Iris pigment epithelial cell (primary cell): ENCODE measurements at places on chromosomes 3 and 15.

GRCh38 chr3:160098926-160099626 lies 110.4 kb downstream of the IL12A start:
- no peak for DNase-seq

DNA sequence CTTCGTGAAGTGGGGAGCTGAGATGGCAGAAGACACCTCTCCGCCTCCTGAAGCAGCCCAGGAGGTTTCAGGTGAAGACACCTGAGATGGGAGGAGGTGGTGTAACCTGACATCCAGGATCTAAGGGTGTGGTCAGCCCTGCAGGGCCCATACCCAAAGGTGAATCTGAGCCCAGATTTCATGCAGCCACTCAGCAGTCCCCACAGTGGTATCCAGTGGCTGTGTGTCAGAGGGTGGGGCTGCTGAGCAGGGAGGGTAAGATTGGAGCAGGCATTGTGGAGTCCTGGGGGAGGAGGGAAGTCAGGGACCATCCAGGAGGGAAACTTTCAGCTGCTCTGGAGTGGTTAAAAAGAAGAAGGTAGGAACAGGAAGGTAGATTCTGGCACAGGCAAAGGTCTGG lies 46.0 kb upstream of the SMAD6 start:
- DNase-seq, result no peak

DNA sequence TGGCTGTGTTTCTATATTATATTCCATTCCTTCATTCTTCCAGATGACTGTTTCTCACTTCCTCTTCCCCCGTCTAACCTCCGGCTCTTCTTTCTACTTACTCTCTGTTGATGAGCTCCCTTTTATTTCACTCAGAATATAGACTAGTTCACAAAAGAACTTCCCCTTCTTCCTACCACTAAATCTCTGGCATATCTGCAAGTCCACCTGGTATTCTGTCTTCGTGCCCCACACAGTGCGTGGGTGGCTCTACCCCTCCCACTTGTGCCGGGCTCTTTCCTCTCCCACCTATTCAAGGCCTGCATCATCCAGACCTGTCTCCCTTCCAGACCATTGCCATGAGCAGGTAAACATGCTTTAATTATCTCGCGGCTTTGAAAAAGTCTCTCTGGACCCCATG lies 73.0 kb downstream of the SCN10A start:
- no peak for DNase-seq

- DNase-seq, result no peak
These were observed 98.8 kb downstream of the ARPP21 start for GRCh38 chr3:35737934-35738706.

DNA sequence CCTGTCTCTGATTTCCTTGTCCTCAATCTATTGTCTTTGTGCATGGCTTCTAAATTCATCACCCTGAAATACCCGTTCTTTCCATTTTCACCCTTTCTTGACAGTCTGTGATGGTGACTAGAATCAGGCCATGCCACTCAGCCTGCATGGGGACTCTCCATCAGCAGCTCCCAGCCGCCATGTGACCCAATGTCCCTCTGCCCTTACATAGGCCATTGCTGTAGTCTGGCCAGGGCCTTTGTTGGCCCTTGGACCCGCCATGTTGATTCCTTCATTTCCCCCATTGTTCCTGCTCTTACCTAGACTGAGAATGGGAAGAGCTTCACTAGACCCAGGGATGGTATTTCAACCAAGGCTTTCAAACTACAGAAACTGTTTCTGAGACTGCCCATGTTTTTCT lies 45.8 kb downstream of the SPSB4 start:
- DNase-seq, result no peak

GRCh38 chr3:152054315-152054714 lies 180.9 kb downstream of the SUCNR1 start:
- DNase-seq, result no peak

DNA sequence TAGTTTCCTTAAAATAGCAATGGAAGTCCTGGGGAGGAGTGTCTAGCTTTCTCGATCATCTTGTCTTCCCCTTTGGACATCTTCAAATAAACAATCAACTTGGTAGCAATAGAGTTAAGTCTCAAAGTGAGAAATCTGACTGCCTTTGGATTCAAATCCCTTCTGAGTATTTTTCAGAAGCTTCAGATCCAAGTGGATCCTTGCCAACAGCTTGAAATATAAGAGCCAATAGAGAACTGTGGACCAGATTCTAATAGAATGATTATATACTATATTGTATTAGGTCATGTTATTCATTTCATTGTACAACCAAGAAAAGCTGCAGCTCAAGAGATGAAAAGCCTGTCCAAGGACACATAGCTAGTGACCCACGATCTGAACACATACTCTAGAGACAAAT lies 60.2 kb downstream of the SYNPR start:
- DNase-seq, result no peak

DNA sequence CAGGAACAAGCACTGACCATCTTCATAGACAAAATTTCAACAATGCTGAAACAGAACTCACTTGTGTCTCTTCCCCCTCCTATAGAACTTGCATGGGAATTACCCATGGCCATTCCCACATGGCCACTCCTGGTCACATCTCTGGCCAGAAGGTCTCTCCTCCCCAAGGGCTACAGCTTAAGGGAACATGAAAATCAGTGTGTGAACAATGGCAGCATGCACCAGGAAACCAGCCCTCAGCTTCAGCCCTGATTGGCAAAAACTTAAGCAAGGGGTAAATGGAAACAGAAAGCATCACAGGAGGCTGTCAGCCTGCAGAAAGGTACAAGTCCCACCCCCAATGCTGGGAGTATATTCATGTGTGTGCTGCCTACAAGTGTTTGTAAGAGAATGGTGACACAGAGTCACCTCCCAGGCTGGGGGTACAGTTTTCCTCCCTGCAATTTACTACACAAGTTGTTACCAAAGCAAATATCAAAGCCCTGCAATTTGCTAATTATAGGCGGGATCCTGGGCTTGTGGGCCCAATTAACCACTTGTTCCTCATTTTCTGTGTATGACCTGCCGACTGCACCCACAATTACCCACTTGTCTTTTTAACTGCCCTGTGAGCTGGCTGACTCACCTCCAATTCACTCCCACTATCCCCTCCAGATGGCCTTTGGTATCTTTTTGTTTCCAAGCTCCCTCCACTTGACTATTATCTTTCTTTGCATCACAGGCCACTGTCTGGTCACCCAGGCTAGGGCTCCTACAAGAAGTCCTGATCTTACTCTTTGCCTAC lies 84.4 kb upstream of the HES1 start:
- no peak for DNase-seq

DNA sequence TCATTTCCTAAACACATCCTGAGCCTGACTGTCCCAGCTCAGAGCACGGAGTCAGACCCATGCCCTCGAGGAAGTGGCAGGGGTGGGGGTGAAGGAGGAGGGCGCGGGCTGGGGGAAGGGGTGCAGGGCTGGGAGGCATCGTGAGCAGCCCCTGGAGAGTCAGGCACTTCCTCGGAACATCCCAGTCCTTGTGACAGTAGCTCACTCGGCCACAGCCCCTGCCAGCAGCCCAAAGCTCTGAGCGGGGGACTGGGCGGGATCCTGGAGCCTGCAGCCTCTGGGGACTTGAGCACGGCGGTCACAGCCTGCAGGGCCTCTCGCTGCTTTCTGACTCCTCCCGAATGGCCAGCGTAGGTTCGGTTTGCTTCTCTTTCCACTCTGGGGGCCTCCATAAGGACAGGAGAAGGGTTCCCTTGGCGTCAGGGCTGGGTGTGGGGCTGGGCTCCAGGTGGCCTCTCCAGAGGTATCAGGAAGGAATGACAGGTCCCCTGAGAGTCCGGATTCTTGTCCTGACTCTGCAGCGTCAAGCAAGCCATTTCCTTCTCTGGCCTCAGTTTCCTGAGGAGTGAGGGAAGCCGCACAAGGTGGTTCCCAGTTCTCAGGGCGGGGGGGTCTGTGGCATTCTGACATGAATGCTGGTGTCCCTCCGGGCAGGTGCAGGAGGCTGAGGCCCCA lies 20.9 kb downstream of the PSTPIP1 start:
- no peak for DNase-seq

- DNase-seq, result peak; percentile 3
These were observed 535.6 kb upstream of the AGTR1 start for GRCh38 chr3:148162132-148162531.

GRCh38 chr3:193981504-193981903 lies 154.4 kb upstream of the HES1 start:
- DNase-seq, result no peak

DNA sequence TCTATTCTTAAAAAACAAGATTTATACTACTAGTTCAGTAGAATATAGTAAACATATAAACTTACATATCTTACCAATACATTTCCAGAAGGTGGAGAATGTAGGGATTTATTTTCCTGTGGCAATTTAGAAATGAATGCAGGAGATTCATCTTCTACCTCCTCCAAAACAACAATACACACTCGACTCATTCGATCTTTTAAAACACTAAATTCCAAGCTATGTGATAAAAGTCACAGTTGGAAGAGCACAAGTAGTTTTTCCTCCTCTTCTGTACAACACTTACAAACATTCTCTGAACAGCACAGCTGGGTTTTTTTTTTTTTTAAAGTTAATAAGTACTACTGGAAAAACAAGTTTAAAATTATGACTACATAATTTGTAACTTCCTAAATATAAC lies 1.4 kb downstream of the ANKRD28 start:
- DNase-seq, result no peak

DNA sequence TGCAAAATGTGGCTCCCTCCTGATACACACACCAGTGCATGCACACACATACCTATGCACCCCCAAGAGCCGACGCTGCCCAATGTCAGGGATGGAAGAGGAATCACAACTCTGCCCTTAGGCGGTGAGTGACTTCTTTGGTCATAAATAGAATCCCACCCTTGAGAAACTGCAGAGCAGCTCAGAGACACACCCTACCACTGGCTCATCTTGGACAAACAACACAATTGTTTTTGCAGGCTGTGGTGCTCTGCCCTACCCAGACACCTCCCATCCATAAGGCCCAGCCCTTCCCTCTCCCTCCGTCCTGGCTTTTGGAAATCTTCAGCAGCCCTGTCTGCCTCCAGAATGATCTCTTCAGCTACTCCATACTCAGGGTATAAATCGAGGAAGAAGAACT lies 73.8 kb upstream of the HRH1 start:
- no peak for DNase-seq
